ENCODE measurements at places on chromosomes 12 and 14.

DNA sequence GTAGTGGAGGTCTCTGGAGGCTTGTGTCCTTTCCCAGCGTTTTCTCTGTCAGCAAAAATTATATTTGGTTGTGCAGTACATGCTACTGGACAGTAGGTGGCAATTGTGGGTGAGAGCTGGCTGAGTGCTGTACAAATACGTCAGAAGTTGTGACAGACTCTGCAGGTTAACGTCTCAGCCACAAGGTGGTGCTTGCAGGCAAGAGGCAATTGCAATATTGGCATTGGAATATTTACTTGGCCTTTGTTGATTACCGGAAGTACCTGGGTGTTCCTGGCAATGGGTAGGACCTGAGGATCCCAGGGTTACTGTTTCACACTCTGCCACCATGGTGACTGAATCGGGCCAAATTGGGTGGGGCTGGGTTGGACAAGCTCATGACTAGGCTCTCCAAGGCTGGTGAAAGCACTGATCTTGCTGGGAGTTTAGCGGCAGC is 333.9 kb upstream of the LMO3 start:
- DNase-seq = peak; percentile 42

DNA sequence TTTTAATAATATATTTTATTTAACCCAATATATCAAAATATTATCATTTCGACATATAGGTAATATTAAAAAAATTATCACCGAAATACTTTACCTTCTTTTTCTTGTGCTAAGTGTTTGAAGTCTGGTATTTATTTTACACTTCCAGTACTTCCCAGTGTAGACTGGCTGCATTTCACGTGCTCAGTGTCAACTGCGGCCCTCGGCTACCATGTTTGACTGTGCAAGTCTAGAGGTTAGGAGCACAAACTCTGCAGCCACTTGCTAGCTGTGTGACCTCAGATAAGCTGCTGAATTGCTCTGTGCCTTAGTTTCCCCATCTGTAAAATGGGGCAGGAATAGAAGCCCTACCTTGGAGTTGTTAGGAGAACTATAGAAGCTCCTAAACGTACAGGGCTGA is 42.3 kb upstream of the ESRRB start:
- no peak for DNase-seq

DNA sequence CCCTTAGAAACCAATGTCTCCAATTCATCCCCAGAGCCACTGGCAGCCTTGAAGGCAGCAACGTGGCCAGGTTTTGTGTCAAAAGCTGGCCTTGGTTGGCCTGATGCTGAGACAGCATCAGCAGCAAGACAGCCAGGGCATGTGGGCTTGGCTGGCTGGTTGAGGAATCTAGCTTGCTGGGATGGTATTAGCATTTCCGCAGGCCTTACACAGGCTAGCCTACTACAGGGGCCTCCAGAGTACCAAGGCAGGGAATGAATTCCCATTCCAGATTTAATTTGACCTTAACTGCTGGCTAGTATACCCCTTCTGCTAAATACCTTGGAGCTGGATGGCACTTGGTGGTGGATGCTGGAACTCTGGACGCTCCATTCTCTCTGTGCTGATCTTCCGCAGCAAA is 15.8 kb downstream of the NGDN start:
- no peak for DNase-seq

DNA sequence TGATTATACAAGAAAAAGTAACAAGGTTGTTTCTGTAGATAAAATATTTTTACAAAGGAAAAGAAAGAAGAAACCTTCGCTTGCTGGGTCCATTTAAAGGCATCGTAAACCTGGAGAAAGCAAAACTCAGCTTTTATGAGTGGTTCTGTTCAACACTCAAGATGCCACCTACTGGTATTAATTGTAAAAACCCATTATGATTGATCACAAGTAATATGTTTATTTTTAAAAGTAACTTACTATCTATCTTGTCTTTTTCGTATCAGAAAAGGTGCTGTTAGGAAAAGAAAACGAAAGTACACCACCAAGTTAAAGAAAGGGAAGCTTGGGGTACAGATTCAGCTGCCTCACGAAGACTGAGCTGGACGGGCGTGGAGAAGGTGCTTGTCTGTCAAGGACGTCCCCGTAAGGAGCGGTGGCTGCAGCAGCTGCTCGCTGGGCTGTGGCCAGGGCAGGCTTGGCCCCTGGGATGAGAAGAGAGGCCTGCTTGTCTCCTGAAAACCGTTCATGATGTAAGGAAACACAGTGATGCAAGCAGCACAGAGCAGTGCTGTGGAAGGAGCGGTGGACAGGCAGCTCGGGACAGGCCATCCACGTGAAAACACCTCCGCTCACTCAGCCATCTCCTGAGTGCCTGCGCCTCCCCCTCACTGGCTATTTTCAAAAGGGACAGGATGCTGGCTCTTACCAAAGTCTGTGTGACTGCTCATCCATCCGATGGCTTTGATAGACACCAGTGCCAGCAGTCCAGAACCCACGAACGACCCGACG is 25.0 kb downstream of the SLC15A4 start:
- no peak for DNase-seq

- no peak for DNase-seq
Observed at GRCh38 chr14:76169776-76170175, 18.1 kb downstream of the GPATCH2L start.

DNA sequence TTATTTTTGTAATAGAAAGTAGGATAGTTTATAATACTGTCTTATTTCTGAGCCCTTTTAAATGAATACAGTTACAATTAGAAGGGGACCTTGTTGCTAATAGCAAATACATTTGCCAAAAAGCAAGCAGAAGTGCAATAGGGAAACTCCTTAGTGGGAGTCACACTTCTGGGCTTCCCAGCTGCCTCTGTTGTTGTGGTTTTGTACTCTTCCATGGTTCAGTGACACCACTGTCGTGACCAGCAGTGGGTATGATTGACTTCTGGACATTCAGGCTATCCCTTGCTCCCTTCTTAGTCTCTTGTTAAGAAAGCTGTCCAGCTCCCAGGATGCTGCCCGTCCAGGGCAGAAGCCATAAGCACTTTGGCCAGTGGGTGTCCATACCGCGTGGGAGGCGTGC is 22.6 kb downstream of the TCTN1 start:
- DNase-seq = no peak

GRCh38 chr14:22919601-22919921 is 612 bp upstream of the RBM23 start:
- no peak for DNase-seq

DNA sequence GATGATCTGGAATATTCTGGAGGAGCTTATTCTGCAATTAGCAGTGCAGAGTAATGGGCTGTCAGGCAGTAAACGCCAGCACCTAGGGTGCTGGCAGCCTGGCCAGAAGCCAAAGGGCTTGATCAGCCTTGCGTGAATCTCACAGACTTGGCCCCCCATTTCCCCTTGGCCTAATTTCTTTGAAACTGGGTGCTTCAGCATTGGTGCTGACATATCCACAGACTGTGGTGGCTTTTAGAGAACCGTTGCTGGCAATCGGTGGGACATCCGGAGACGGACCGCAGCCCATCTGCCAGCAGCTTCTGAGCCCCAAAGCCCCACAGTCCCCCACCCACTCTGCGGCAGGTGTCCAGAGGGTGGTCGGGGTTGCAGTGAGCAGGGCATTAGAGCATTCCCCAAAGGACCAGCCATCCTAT is 157.1 kb downstream of the CALM1 start:
- no peak for DNase-seq

- no peak for DNase-seq
Observed at GRCh38 chr14:100470523-100470897, 116.7 kb downstream of the BEGAIN start.

- DNase-seq = no peak
Observed at GRCh38 chr14:93311082-93311481, 21.8 kb downstream of the BTBD7 start.

DNA sequence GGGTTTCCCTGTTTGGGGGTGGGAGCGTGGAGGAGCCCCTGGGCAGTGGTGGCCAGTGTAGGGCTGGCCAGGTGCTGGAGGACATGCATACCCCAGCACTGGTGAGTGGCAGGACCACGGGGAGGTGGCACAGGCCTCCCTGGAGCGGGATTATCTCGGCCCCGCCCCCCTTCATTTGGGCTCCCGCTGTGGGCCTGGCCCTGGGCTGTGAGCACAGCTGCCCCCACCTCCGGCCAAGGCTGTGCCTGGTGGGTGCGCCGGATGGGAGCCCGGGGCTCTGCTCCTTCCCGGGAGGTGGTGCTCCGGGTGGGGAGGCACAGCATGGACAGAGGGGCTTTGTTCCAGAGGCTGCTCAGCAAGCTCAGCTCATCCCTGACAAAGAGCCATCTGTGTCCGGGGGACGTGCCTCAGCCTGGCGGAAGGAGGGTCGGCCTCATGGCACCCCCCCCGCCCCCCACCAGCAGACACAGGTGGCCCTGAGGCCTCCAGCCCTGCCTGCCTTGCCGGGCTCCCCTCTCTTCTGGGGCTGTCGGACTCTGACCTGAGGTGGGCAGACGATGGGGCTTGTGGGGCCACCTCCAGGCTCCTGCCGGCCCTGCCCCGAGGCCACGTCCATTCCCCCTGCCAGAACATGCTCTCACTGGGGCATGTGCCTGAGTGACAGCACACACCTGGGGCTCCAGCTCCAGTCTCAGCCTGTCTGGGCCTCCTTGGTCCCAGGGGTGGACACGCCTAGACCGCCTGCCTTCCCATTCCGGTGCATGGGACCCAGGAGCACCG is 8.4 kb downstream of the TEDC1 start:
- DNase-seq = no peak

DNA sequence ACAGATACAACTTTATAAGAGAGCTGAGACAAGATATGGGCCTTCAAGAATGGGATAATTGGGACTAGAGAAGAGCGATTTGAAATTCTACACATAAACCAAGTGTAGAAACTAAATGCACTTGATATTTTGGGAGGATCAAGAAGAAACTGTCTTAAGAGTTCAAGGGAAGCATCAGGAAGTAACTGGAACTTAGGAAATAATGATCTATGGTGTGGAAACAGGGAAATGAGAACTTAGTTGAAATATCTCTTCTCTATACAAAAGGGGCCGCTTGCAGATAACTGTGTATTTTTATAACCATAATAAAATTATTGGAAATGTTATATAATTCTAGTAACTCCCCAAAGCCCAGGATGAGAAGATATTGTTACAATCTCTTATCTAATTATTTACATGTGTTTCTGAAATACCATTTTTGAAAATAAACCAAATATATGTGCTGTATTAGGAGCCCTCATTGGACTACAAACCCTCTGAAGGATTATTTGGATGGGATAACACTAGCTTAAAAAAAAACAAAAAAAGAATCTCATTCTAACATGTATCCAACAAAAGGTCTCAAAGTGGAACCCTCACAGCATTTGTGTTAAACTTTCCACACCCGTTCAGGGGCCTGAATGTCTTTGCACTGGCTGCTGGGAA is 84.7 kb upstream of the FLRT2 start:
- DNase-seq = no peak

- no peak for DNase-seq
Observed at GRCh38 chr14:20818861-20819260, 16.2 kb upstream of the RNASE1 start.

- DNase-seq = no peak
Observed at GRCh38 chr14:69574954-69575295, 254 bp upstream of the CCDC177 start.

DNA sequence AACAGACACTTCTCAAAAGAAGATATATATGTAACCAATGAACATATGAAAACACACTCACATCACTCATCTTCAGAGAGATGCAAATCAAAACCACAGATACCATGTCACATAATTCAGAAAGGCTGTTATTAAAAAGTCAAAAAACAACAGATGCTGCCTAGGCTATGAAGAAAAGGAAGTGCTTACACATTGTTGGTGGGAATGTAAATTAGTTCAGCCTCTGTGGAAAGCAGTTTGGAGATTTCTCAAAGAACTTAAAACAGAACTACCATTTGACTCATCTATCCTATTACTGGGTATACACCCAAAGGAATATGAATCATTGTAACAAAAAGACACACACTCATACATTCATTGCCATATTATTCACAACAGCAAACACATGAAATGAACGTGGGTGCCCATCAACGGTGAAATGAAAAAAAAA is 35.1 kb downstream of the EIF2S3B start:
- DNase-seq = peak; percentile 0

GRCh38 chr12:42716491-42716891 is 126.9 kb upstream of the PRICKLE1 start:
- DNase-seq = no peak

GRCh38 chr12:11460343-11461023 is 65.1 kb upstream of the PRB2 start:
- no peak for DNase-seq
